Glomerular endothelial cell (primary cell): ENCODE measurements at places on chromosomes 7 and 10.
A peak's percentile ranks its signal among the peaks of the same experiment; 100 is the strongest.

GRCh38 chr7:17411922-17412321 lies 113.5 kb downstream of the AHR start:
- DNase-seq: no peak

DNA sequence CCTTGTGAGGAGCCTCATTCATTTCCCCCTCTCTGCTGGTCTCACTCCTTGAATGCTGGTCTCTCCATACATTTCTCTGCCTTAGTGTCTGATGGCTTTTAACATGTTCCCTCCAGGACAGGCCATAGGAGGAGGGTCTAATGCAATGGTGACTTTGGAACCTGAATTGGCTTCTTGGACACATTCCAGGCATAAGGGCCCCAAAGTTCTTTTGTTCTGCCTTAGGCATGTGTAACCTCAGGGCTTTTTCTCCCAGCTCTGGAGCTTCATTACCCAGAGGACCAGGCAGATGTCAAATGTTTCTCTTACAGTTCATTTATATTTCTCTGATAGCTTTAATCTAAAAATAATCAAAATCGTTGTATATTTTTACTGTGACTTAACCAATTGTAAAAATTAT lies 162.6 kb downstream of the SDK1 start:
- no peak for DNase-seq

- no peak for DNase-seq
These were observed 13.0 kb downstream of the GALNT17 start for GRCh38 chr7:71144963-71145362.

DNA sequence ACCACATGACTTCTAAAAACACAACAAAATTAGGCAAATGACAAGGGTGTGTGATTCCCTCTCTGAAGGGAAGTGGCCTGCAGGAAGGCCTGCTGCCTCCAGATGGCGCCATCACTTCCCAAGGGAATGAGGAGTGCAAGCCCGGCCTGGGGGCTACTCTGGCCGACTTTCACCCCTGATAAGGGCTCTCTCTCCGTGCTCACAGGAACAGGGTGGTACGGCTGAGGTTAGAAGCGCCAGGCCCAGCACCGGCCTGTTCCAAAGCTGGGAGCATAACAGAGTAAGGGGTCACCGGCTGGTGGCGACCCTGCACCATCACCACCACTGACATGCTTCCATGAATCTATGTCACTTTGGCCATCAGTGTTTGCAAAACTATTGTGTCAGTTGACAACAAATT lies 13.1 kb downstream of the RBP3 start:
- no peak for DNase-seq

DNA sequence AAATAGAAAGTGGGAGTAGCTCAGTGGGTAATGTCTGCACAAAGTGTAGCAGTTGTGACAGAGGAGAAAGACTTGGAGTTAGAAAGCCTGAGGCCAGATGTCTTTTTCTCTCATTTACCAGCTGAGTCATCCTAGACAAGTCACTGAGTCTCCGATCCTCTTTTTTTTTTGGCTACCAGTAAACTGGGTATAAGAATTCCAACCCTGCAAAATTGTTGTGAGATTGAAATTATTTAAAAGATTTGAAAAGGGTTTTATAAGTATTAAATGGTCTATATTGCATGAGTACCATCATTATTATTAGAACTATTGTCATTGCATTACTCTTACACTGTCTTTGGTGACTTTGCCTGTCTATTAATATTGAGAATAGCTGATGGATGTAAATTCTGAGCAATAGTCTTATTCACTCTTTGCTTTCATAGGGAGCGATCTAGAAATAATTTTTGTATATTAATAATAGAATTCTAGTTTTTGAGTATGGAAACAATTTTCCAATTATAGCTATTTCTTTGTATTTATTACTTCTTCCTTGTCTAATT lies 74.0 kb downstream of the ARID5B start:
- DNase-seq: no peak

- no peak for DNase-seq
These were observed 176.8 kb upstream of the RHOBTB1 start for GRCh38 chr10:61120805-61121204.

DNA sequence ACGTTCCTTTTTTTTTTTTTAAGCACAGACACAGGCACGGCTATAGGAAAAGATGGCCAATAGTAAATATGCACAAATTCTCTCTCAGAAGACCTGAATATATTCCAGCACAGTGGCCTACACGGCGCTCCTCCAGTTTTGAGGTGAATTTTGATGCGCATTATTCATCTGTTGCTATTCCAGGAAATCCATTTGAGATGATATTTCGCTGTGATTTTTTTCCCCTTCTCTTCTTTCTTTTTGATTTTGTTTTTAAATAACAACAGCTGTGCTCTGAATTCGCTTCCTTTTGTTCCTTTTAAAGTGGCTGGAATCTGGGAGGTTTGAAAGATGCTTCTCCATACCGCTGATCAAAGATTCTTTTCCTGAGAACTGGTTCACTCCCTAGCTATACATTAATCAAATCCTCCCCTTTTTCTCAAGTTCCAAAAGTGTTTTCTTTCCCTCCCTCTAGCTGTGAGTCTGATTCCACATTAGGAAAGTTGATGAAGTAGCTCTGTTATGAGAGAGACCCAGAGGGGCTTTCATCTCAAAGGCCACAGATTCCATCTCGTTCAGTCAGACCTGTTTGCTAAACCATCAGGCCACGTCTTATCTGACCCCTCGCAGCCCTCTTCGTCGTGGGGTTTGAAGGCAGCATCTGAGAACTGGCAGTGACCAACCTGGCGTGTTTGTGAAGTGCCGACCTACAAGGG lies 602.7 kb upstream of the NRP1 start:
- no peak for DNase-seq

DNA sequence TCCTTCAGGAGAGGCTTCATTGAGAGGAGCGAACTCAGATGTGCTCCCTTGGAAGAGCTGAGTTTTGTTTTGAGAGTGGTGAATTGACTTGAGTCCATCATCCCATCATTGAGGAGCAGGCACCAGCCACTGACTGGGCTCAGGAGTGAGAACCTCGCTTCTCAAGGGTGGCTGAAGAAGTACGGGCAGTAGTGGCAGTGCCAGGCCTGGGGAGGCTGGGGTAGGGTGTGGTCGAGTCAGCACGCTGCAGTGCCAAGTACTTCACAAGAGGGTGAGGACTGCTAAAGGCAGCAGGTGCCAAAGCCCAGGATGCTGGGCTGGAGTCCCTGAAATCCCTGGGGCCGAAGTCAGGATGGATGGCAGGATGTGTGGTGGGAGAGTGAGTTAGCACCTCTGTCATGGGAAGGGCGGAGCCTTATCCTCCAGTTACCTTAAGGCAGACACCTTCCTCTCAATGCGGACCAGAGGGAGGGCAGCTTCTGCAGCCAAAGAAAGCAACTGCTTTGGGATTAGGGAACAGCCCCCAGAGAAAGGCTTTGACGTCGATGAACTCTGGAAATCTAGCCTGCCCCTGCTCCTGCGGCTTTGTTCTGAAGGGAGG lies 210.3 kb downstream of the CAMK1D start:
- DNase-seq: no peak

DNA sequence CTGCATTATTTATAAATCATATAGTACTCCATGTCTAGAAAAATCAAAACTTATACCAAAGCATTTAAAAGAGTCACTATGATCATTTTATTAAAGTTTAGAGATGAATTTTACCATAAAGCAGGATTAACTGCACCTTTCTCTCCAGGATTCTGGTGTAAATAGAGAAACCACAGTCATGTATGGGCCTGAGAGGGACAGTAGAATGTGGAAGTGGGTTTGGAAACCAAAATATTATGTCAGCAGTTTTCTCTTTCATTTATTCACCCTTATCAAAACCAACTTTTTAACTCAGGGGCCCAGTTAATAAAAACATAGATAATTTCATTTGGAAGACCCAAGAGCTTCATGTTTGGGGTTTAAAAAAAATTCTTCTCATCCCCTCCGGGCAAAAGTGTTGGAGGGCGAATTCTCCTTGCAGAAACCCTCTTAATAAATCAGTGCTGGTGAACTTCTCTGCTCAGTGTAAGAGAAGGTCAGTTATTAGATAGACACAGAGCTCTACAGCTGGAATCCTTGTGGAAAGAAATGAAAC lies 266.2 kb downstream of the CREB5 start:
- no peak for DNase-seq

GRCh38 chr7:17530244-17530643 lies 231.8 kb downstream of the AHR start:
- no peak for DNase-seq

DNA sequence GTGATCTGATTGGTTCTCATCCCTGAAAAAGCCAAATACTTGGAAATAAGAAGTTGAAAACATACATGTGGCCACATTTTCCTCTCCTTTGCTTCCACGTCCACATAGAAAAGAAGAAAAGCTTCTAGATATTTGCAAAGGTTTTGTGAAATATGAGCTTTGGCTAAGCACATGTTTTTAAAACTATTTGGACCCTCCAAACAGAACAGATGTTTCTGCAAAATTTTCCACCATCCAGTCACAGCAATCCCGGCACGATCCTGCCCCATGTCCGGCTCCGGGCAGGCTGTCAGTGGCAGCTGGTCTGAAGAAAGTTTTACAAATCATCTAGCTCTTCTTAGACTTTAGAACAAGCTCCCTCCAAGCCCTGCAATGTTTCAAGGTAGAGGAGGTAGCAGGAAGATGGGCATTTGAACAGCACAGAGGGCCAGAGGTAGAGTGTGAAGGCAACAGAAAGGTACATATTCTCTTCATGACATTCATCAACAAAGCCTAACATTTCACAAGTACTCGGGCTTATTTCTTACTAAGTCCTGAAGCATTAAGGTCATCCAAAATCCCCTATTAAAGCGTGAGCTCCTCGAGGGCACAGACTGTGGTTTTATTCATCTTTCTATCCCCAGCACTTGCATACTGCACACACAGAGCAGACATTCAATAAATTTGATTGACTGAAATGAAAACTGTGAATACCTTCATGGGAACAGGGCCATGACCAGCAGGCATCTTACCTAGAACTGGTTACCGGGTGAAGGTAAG lies 110.1 kb downstream of the JAZF1 start:
- DNase-seq: no peak

DNA sequence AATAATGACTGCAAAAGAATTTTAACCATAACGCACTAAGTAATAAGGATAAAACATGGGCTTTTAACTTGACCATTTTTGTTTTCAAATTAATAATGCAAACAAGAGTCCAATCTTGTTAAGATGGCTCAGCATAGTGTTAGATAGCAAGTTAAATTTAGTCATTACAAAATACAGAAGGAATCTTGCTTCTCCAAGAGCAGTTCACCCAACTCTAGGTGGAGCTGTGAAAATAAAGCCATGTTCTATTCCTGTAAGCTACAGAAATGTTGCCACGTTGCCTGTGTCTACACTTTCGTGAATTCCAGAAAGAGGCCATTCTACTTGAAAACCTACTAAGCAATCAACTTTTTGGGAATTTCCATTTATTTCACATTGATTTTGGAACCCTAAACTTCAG lies 191.9 kb downstream of the SFMBT2 start:
- DNase-seq: no peak

DNA sequence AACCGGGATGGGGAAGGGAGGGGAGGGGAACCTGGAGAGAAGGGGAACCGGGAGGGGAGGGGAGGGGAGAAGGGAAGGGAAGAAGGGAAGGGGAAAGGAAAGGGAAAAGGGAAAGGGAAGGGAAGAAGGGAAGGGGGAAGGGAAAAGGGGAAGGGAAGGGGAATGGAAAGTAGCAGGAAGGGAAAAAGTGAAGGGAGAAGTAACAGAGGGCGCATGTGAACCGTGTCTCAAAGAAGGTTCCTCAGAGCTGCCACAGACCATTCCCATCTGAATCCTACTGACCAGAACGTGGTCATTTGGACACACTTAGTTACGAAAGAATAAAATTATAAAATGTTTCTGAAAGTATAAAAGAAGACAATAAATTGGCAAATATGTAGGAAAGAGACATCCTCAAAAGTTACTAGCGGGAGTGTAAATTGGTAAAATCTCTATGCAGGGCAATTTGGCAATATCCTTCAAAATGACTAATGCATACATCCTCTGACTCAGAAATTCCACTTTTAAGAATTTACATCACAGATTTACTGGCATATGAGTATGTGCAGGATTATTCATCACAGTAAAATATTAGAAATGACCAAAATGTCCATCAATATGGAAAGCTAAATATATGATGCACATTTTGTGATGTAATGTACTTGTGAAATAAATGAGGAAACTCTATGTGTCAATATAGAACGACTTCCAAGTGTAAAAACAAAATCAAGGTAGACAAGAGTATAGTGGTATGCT lies 12.9 kb downstream of the C10orf67 start:
- DNase-seq: peak; percentile 45

GRCh38 chr7:22676385-22676784 lies 50.6 kb upstream of the IL6 start:
- DNase-seq: no peak

DNA sequence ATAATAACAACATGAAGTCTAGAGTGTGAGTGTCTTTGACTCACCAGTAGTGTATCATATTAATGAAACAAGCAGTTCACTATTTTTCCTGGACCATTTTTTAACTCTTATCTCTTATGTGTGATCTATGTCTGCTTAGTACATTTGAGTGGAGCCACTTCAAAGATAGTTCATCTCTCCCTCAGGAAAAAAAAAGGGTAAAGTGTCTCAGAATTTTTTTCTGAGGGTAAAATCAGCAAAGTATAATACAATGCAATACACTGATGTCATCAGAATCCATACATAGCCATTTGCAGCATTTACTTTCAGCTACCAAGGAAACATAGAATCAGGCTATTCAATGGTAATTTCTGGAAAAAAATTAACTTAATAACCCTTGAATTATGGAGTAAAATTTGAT lies 706.7 kb downstream of the DNAJB9 start:
- no peak for DNase-seq

GRCh38 chr7:29457565-29458011 lies 106.0 kb upstream of the PRR15 start:
- no peak for DNase-seq

DNA sequence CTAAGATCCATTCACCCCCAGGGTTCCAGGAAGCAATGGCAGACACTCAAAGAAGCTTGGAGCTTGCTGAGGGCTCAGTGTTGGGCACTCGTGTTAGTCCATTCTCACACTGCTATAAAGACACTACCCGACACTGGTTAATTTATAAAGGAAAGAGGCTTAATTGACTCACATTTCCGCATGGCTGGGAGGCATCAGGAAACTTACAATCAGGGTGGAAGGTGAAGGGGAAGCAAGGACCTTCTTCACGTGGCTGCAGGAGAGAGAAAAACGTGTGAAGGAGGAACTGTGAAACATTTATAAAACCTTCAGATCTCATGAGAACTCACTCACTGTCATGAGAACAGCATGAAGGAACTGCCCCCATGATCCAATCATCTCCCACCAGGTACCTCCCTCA lies 44.7 kb upstream of the SMNDC1 start:
- DNase-seq: no peak

DNA sequence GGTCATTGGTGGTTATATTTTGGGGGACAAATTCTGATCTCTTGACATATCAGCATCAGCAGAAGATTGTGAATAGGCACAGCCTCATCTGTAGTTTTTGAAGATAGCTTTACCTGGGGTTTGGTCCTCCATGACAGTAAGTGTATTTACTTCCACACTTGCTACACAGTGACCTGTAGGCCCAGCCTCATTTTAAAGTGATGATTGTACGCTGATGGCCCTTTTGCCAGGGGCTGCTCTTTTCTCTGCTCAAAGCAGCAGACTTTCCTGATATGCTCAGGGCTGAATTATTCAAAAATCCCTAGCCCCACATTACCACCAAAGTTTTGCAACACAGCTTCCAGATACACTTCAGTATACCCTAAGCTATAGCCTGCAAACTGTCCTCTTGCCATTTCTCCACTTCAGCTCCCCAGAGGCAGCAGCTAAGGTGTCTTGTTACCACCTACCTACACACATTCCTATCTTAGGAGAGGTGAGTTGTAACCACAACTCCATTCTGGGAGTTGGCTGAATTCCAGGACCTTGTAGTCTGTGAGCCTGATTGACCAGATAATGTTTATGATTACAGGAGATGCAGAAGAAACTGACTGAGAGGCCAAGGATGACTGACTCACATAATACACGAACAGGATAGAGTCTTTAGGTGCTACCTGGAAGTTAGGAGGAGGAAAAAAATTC lies 6.0 kb downstream of the ASB4 start:
- no peak for DNase-seq
